Endothelial cell of umbilical vein (primary cell): ENCODE measurements at places on chromosomes 4 and X. TPM values are rescaled to one million over a fixed set of nuclear protein-coding genes. Genes with fewer than 3 reads are reported as not detected.

- peak; percentile 71 for DNase-seq
These were observed 332.9 kb downstream of the PPP3CA start for GRCh38 chr4:101014417-101014816.

GRCh38 chr4:52015366-52015765 is 4.8 kb downstream of the LRRC66 start:
- peak; percentile 53 for DNase-seq

GRCh38 chr4:149345424-149345823 is 470.2 kb downstream of the IQCM start:
- no peak for DNase-seq

DNA sequence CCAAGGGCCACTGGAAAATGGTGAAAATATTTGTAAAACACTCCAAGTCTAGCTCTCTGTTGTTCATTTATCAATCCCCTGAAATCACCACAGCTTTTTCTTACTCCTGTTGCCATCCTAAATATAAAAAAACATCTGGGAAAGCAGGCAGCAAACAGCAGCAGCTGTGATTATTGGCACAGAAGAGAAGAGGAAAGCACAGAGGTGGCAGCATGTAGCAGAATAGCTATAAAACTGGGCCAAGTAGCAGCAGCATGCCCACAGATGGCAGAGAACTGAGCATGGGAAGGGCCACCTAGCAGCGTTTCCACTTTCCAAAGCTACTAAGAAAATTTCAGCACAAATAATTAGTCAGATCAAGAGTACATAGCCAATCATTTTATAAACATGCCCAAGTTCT is 307.2 kb downstream of the SLC7A11 start:
- no peak for DNase-seq

DNA sequence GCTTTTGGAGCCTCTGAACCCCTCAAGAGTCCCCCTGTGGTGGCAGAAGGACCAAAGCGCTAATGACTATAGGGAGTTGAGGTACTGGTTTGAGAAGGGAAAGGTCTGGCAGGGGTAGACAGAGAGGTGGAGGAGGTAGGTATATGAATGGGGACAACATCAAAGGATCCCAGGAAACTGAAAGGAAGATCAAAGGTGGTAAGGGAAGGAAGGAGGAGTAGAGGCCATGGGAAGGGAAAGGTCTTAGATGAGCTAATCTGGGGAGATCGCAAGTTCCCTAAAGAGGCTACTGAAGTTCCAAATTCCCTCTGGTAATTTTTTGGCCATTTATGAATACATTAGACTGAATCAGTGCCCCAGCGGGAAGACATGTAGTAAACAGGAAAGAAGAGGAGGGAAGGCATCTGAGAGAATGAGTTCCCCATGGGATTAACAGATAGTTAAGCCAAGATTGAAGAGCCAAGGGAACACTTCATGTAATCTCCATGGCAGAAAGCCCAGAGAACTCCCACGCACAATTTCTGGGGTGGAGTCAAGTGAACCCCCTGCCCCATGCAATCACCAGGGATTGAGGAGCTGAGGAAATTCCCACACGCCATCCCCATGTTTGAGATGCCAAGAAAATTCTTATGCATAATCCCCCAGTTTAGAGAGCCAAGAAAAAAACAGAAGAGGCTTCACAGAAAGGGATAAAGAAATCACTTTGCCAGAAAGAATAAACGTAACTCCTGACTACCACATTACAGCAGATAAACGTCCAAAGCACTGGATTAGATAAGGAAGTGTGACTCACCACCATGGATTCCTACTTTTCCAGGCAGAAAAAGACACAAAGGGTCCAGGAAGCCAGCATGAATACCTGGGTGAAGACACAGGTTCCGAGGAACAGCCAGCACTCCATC is 25.8 kb downstream of the ZNF630 start:
- peak; percentile 43 for DNase-seq

DNA sequence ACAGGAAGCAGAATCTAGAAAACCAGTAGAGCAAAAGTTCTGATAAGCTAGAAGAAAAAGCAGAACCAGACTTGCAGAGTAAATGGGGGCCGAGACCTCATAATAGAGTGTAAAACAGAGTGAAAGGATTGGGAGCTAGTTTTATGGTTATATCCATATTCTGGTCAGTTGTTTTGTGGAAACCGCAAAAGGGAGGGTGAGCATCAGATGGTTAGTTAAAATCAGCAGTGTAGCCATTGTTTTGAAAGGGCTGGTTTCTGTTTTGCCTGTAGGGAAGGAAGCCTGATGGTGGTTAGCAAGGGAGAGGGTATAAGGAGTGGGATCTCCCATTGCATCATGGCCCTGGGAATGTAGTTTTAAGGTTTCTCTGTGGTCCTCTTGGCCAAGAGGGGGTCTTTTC is 17.2 kb upstream of the CCNI start:
- DNase-seq, result peak; percentile 46

DNA sequence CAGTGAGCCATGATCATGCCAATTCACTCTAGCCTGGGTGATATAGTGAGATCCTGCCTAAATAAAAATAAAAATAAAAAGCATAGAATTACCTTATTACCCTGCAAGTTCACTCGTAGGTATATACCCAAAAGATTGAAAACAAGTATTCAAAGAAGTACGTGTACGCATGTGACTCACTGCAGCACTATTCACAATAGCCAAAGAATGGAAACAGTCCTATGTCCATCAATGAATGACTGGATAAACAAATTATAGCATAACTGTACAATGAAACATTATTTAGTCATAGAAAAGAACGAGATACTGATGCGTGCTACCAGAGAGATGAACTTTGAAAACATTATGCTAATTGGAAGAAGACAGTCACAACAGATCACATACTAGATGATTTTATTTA is 204.6 kb upstream of the DIAPH2 start:
- DNase-seq, result peak; percentile 43

GRCh38 chr4:29571322-29571721 is 1148.8 kb upstream of the PCDH7 start:
- DNase-seq, result no peak

GRCh38 chrX:69116077-69116476 is 49.2 kb downstream of the PJA1 start:
- no peak for DNase-seq

DNA sequence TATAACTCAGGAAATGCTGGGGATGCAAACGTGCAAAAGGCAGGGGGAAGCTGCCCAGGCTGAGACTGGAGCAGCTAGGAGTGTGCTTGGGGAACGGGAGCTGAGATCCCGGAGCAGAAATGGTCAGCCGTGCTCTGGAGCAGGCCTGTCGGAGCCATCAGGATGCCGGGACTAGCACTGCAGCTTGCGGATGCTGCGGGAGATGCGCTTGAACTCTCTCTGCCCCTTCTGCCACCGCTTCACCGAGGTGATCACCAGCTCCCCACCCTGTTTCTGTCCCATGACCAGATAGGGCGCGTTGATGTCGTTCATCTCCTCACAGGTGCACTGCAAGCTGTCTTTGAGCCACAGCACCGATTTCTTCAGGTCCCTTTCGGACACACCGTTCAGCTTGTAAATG is 7.6 kb downstream of the SFRP2 start:
- no peak for DNase-seq

GRCh38 chrX:4253092-4253491 is 539.6 kb upstream of the PRKX start:
- no peak for DNase-seq

DNA sequence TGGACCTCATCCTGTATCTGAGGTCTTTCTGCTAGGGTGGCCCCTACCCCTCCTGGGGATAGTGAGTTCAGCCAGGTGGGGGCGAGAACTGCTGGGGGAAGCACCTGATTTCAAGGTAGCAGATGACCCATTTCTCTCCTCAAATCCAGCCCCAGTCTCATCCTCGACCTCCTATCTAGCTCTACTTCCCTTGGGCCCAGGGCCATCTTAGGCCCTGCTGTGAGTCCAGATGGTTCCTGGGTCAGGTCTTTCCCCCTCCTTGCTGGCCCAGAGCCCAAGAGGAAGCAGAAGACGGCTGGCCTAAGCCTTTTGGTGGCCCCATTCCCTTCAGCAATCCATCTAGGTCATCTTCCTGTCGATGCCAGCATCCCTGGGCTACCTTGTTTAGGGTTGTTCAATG is 3.3 kb downstream of the CDK16 start:
- no peak for DNase-seq

- no peak for DNase-seq
These were observed 49.2 kb upstream of the MND1 start for GRCh38 chr4:153295131-153295755.

DNA sequence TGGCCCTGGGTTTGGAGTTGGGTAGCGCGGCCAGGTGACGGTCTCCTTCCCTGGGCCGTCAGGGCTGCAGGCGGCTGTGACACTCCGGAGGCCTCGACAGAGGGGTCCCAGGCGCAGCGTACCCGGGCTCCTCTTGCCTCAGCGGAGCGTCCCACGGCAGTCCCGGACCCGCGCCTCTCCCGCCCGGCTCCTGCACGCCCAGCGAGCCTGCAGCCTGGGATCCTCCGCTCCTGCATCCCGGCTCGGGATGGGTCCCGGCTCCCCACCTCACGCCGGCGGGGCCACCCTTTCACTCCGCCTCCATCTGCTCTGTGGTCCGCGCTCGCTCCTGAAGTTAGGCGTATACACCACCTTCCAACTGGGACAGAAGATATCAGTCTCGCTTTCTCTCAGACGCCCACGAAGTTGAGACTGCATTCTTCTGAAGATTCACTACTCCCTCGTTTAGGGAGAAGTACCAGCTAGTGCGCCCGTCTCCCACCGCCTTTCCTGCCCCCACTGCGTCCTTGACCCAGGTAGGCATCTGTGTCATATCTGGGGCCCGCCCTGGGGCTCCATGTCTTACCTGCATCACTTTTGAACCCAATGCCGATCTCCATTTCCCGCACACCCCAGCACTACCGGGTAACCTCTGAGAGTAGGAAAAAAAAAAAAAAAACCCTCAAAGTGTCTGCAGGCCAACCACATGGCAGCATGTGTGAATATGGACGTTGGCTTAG is 32.3 kb upstream of the KDR start:
- DNase-seq, result no peak

GRCh38 chr4:25966171-25966570 is 52.2 kb downstream of the SMIM20 start:
- DNase-seq, result no peak

DNA sequence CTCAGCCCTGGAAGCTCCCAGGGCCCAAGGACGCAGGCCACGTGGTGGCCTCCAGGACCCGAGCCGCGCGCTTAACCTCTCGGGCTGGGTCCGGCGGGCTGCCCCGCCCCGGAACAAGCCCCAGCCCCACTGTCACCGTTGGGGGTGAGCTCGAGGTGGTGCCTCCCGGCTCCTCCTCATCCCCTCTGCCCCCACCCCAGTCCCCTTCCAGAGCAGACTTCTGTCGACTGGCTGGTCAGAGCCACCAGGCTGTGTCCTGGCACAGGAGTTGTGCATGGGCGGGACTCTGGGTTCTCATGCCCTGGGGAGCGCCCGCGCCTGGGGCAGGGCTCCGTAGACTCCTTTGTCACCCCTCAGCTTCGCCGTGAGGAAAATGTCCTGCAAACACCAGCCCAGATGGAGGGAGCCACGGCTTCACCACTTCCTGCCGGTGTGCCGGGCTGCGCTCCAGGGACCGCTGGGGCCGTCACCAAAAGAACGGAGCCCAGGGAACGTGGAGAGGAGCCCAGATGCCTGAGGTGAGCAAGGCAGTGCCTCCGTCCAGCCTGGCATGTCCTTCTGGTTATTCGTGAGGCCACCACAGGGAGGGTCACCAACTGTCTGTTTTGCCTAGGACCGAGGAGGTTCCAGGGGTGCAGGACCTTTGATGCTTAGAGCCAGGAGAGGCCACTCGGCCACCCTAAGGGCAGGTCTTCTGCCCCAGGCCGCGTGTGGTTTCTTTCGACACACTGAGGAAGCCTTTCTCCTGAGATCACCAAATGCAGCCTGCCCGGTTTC is 7.1 kb upstream of the RGS12 start:
- no peak for DNase-seq

- DNase-seq, result no peak
These were observed 92.2 kb upstream of the SPRY1 start for GRCh38 chr4:123304151-123304964.

DNA sequence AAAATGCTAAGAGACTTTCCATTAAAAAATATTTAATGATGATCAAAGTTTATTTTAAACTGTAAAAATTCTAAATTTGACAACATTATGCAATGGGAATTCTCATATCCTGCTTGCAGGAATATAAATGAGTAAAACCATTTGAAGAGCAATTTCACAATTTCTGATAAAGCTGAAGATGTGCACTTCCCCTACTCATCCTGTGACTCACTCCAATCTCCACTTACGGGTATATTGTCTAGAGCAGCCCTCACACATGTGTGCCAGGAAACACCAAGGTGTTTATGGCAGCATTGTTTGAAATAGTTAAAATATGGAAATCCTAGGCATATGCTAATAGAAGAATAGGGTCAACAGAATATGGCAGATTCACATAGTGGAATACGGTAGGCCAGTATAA is 158.4 kb downstream of the PDHA2 start:
- DNase-seq, result no peak

GRCh38 chrX:38880296-38880854 is 79.1 kb downstream of the MID1IP1 start:
- peak; percentile 1 for DNase-seq

GRCh38 chr4:53886090-53886489 is 178.3 kb downstream of the CHIC2 start:
- DNase-seq, result no peak

- DNase-seq, result no peak
These were observed 33.2 kb upstream of the BMP15 start for GRCh38 chrX:50877310-50877709.

GRCh38 chr4:125013891-125014290 is 300.9 kb upstream of the FAT4 start:
- no peak for DNase-seq

DNA sequence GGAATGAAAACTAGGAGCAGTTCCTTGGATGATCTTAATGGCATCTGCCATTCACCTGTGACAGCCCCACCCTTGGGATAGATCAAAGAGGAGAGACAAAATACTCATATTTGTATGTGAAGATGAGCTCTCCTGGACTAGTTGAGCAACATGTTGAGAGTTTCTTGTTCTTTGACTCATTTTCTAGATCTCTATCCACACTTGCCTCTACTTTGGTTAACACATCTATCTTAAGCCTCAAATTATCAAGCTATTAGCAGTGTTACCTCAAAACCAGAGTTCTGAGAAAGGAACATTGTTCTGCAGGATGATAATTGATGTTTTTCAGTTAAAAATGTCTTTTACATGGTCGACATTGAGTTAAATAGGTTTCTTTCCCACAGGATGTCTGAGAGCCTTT is 94.2 kb upstream of the TEX13D start:
- DNase-seq, result no peak

- DNase-seq, result no peak
These were observed 200.2 kb upstream of the FAM47A start for GRCh38 chrX:34332334-34332733.

SGCB gene
- polyA plus RNA-seq, result 11.7 and 13.7 TPM in 2 replicates

COL4A6 gene
- polyA plus RNA-seq, result 0.33 and 0.62 TPM in 2 replicates

NAP1L2 gene
- 0.13 and 0.23 TPM in 2 replicates for polyA plus RNA-seq

SLC7A11 gene
- polyA plus RNA-seq, result 22.8 and 28.4 TPM in 2 replicates

IL1RAPL1 gene
- polyA plus RNA-seq, result 0.79 and 0.84 TPM in 2 replicates

CXCL1 gene
- 26.7 and 36.0 TPM in 2 replicates for polyA plus RNA-seq

IL2 gene
- polyA plus RNA-seq, result not detected in 2 replicates

AMTN gene
- polyA plus RNA-seq, result 0.95 and 1.2 TPM in 2 replicates

AKAP14 gene
- polyA plus RNA-seq, result not detected in 2 replicates
